ENCODE measurements at places on chromosomes 13 and 19.

GRCh38 chr19:44112802-44113137 lies 429 bp upstream of the ZNF225 start:
- DNase-seq, result no peak

- no peak for DNase-seq
These were observed 150.4 kb downstream of the PDS5B start for GRCh38 chr13:32736648-32737047.

- DNase-seq, result no peak
These were observed 17.0 kb upstream of the PRR20A start for GRCh38 chr13:57123681-57124080.

GRCh38 chr13:91946498-91947070 lies 548.2 kb downstream of the GPC5 start:
- peak; percentile 1 for DNase-seq

GRCh38 chr19:55474269-55475265 lies 1.9 kb upstream of the ZNF628 start:
- peak; percentile 95 for DNase-seq

DNA sequence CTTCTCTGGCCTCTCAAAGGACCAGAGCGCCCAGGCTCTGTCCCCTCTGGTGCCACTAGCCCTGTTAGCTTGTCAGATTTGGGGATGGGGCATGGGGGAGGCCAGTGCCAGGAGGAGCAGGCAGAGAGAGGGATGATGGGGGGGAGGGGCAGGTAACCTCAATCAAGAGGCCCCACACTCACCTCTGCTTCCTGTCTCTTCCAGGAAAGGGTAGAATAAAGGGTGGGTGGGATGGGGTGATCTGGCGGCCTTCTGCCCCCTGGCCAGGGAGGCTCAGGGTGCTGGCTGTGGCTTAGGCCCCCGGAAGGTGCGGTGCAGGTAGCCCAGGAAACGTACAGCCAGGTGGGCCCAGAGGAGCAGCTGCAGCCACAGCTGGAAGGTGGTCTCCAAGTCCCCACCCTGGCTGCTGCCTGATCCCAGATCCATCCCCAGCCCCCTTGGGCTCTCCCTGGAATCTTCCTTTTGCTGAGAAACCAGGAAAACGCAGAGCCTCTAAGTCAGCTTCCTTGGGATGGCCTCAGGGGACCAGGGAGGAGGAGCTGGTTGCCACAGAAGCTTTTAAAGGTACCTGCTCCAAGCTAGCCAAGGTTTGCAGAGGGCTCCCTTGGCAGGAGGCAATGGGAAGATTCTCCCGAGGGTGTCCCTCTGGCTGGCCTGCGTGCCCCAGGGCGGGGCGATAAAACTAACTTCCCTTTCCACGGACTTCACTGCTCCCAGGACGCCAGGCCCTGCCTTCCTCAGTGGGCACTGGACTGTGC lies 5.3 kb downstream of the PRKACA start:
- DNase-seq, result no peak

GRCh38 chr19:6263735-6264444 lies 15.9 kb downstream of the MLLT1 start:
- no peak for DNase-seq

- no peak for DNase-seq
These were observed 7.3 kb downstream of the IRS2 start for GRCh38 chr13:109779074-109779473.

- DNase-seq, result no peak
These were observed 4.5 kb upstream of the RASAL3 start for GRCh38 chr19:15468675-15469512.

- DNase-seq, result peak; percentile 7
These were observed 207.4 kb downstream of the DCT start for GRCh38 chr13:94272038-94272437.

DNA sequence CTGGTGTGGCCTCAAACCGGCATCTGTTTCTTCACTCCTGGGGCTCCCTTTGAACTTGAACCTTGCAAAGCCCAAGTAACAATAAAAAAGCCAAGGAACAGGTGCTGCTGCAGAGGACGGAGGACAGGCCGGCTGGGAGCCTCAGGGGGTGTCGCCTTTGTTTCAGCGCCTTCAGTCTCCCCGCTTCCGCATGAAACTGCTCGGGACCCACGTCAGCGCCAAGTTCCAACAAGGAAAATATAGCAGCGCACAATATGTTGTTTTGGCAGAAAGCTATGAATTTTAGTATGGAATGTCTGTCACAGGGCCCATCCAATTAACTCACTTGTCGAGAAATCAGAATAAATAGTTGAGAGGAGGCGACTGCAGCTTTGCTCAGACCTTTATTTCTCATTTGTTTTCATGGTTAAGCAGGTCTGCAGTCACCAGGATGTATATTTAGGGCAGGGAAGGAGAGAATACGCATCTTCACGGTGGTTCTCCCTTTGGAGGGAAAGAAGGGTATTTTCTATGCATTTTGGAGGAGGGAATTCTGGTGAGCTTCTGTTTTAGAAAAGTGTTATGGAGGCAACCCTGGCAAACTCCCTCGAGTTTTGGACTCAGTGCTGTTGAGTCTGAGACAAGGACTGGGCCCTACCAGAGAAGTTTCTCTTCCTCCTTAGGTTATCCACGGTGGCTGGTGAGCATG lies 34.3 kb upstream of the MEDAG start:
- no peak for DNase-seq

DNA sequence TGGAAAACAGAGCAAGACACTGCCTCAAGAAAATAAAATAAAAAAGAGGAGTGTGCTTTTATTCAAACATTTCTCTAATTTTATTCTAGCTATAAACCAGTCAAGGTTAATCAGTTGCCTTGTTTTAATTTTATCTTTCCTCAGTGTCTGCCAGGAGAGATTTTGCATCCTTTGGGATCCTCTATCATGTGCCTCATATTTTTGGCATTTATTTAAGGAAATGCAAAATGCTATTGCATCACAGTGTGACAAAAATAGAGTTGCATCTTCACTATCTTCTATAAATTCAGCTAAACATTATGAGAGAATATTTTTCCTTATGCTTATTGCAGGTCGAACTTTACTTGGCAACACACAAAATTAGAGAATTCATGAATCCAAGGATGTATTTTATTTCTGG lies 639.0 kb upstream of the KLF12 start:
- no peak for DNase-seq

DNA sequence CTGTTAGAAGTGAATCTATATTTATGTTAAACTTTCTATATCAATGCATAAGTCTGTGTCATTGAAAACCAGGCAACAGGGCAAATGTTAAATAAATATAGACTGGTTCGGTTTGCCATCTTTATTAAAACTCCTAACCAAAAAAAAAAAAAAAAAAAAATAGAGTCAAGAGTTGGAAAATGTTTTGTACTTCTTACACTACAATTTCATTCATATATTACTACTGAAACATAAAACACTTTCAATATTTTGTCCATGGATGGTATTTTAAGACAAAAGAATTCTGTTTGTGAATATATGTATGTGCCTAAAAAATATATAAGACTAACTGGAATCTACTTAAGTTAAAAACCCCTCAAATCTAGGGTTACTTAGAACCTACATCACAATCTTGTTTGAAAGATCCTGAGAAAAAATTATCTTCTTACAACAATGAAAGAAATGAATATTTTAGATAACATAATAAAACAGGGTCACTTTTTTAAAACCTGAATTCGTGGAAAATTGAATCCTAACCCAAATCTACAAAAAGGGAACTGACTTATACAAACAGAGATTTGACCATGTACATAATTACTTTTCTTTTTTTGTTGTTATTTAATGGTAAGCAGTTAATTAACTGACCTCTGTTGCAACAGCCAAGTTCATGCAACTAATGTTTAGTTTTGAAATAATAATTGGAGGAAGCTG lies 5.1 kb downstream of the DACH1 start:
- DNase-seq, result no peak

DNA sequence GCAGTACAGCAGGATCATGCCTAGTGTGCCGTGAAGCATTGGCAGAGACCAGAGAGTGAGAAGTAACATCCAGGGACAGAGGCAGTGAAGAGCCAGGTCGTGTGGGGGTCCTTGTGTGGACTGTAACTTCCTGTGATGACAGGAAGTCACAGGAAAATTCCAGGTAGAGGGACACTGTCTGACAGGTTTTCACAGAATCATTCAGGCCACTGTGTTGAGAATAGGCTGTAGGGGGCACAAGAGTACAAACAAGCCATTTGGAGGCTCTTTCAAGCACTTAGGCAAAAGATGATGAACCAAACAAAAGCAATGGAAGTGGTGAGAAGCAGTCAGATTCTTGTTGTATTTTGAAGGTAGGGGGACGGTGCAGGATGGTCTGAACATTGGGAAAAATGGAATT lies 46.4 kb downstream of the N4BP2L1 start:
- DNase-seq, result peak; percentile 5

DNA sequence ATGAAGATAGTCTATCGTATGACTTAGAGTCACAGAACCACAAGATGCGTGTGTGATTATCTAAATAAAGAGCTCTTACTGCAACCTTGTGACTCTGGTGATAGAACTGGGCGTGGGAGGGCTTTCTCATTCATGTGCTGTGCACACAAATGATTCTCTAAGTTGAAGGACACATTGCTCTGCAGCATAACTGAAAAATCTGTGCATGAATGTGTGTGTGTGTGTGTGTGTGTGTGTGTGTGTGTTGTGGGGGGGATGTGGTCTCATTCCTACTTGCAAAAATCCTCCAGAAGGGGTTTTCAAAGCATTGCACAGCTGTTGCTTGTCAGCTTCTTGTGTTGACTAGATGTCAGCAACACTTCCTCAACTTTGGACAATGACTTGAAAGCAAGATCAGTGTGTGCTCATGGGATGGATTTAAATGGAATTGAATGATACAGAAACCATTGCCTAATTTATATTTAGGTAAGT lies 22.4 kb downstream of the LRCH1 start:
- no peak for DNase-seq

- DNase-seq, result no peak
These were observed 16.6 kb upstream of the LRP3 start for GRCh38 chr19:33177417-33177979.

- no peak for DNase-seq
These were observed 12.5 kb downstream of the PBX4 start for GRCh38 chr19:19606021-19606420.

- DNase-seq, result no peak
These were observed 15.9 kb downstream of the SLC6A16 start for GRCh38 chr19:49309087-49309486.

- no peak for DNase-seq
These were observed 197.9 kb upstream of the ZNF536 start for GRCh38 chr19:30174357-30174645.

- DNase-seq, result no peak
These were observed 7.7 kb downstream of the YIPF2 start for GRCh38 chr19:10920781-10921180.

DNA sequence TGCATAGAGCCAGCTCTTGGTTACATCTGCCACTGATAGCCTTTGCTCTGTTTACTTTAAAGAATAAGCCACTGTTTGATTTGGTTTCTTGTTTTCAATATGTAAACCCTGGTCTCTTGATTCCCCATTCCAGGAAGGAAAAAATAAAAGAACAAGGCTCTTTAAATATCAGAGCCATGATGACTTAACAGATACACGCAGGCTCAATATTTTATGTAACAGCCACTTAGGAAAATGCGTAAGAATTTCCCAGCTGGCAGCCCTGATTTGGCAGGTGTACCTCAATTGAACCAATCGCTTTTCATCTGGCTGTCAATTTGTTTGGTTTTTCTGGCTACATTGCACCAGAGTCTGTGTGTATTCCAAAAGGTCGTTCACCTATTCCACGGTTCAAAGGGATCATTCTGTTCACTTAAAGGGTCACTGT lies 65.6 kb downstream of the IRS2 start:
- DNase-seq, result no peak

- no peak for DNase-seq
These were observed 117.2 kb downstream of the IRS2 start for GRCh38 chr13:109669234-109669612.

DNA sequence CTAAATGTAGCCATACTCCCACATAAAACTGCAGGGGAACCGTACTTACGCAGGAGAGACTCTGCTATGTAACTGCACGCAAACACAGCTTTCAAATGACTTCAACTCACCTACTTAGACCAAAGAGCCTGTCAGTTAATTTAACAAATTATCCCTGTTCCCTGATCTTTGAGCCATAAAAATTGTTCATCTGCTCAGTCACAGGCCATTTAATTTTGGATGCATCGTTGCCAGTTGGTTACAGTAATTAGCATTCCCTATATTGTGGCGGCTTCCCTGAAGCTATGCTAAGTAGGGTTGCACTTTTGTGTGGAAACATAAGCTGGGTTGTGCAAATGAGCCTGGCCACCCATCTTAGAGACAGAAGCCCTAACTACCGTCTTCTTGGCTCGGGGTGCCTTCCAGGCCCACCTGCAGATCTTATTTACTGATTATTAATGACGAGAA lies 21.2 kb upstream of the OBI1 start:
- DNase-seq, result no peak

GRCh38 chr13:45674908-45675307 lies 27.2 kb upstream of the CBY2 start:
- DNase-seq, result peak; percentile 80

GRCh38 chr13:99844421-99844820 lies 127.1 kb downstream of the ZIC5 start:
- no peak for DNase-seq

- DNase-seq, result no peak
These were observed 15.3 kb upstream of the HNRNPUL1 start for GRCh38 chr19:41248895-41249294.

- no peak for DNase-seq
These were observed 171.8 kb downstream of the STK24 start for GRCh38 chr13:98405107-98405571.

DNA sequence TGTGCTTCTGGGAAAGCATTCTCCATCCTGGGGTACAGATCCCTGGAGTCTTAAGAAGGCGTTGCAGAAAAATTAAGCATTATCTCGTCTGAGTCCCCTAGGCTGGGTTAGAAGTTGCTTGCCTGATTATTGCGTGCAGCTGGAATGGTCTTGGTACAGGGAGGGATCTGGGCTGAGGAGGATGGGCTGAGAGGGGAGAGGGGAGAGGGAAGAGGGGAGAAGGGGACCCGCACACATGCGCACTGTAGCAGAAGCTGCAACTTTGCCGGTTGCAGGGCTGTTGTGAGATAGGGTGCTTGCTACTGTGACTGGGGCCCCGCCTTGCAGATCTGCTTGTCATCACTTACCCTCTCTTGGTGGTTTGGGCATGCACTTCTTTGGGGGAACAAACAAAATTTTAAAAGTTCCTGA lies 316.8 kb downstream of the DLEU7 start:
- no peak for DNase-seq

GRCh38 chr19:16516923-16517610 lies 20.9 kb downstream of the C19orf44 start:
- DNase-seq, result no peak

DNA sequence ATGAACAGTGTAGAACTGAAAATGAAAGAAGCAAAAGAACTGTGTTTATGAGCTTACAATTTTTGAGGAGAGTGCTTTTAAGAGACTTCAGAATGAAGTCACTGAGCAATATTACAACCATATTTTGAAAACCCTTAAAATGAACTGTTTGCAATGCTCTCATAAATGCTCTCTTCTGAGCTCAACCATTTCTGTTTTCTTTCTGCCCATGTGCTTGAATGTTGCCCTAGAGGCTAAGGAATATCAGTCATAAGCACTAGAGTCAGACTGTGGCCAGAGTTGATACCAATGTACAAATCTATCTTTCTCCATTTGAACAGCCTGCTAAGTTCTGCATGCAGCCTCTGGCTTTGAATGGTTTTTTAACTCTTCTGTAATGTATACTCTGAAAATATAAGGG lies 1092.8 kb downstream of the PCDH9 start:
- DNase-seq, result no peak

- DNase-seq, result no peak
These were observed 57.0 kb downstream of the RBM26 start for GRCh38 chr13:79349011-79349410.

GRCh38 chr13:69616396-69616795 lies 491.2 kb upstream of the ATXN8OS start:
- DNase-seq, result no peak

GRCh38 chr13:23509781-23510543 lies 60.2 kb upstream of the TNFRSF19 start:
- peak; percentile 65 for DNase-seq

- DNase-seq, result no peak
These were observed 62.3 kb downstream of the ZNF627 start for GRCh38 chr19:11659612-11660011.
